H4 (cell line): ENCODE measurements at places on chromosomes 6 and 20. TPM values are rescaled to one million over a fixed set of nuclear protein-coding genes. Genes with fewer than 3 reads are reported as not detected.

The UBD gene
- 0.99 and 1.1 TPM in 2 replicates for total RNA-seq

The CYP39A1 gene
- total RNA-seq, result 6.6 and 23.3 TPM in 2 replicates

The ESR1 gene
- total RNA-seq, result not detected in 2 replicates

The SLC17A4 gene
- not detected in 2 replicates for total RNA-seq

The MATN4 gene
- not detected in 2 replicates for total RNA-seq

The TINAG gene
- total RNA-seq, result not detected in 2 replicates

The LBP gene
- total RNA-seq, result 0.06 TPM in 1 of 2 replicates, not detected in the other

The SLC4A11 gene
- 0.93 TPM in 1 of 2 replicates, not detected in the other for total RNA-seq

The STX11 gene
- not detected in 2 replicates for total RNA-seq

The C6orf52 gene
- total RNA-seq, result 5.0 TPM in 1 of 2 replicates, not detected in the other

The NRSN1 gene
- total RNA-seq, result not detected in 2 replicates

The COL19A1 gene
- 1.5 TPM in 1 of 2 replicates, not detected in the other for total RNA-seq

The BNIP5 gene
- not detected in 2 replicates for total RNA-seq

The FHL5 gene
- not detected in 2 replicates for total RNA-seq

The PTK6 gene
- total RNA-seq, result not detected in 2 replicates

The ADAM33 gene
- total RNA-seq, result not detected in 2 replicates
